ENCODE measurements at places on chromosomes 12 and 14.

DNA sequence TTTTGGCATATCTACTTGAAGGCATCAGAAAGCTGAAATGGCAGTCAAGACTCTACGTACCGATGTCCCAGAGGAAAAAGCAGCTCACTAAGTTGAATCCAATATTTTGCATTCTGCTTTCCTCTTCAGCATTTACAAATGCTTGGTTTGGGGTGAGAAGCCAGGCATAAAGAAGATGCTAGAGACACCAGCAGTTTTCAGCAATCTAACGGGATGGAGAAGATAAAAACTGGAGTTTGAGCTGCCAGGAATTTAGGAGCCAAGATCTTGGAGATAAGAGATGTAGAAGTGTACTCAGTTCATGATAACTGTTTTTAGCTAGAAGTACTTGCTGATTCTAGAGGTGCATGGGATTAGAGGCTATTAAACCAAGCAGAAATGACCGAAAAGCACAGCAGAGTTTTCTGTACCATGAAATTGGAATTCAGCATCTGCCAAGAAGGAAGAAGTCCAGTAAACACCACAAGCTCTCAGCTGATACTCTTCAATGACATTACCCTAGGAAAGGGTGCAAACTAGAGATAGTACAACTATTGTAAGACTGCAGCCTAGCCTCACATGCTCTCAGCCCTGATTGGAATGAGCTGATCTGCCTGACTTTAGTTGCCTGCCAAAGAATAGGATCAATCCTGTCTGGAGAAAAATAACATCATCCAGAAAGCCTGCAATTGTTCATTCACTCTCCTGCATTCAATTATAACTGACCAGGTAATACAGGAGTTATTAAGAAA, 7.4 kb upstream of the ALDH1L2 start:
- DNase-seq: no peak

GRCh38 chr12:124422142-124422569, 127.3 kb downstream of the RFLNA start:
- no peak for DNase-seq

DNA sequence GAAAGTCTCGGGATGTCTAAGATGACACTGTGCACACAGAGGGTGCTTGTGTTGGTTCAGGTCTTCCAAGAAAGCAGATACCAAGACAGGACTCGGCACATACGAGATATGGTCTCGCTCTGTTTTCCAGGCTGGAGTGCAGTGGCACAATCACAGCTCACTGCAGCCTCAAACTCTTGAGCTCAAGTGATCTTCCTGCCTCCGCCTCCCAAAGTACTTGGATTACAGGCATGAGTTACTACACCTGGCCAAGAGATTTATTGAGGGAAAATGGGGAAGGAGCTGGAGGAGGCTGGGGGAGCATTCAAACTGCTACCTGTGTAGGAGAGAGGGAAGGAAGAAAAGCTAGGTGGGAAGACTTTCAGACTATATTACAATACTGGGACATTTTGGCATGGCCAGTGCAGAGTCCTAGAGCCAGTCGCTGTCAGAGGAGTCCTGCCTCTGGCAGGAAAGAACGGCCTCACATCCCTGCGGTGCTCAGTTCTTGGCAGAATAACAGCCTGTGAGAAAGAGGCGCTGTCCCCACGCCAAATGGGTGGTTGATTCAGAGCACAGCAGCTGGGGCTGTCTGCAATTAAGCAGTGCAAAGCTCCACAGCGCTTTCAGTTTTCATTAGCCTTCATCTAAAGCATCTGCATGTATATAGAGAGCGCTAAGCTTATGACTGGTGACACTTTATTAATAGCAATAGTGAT, 18.3 kb downstream of the SLC17A8 start:
- DNase-seq: no peak

DNA sequence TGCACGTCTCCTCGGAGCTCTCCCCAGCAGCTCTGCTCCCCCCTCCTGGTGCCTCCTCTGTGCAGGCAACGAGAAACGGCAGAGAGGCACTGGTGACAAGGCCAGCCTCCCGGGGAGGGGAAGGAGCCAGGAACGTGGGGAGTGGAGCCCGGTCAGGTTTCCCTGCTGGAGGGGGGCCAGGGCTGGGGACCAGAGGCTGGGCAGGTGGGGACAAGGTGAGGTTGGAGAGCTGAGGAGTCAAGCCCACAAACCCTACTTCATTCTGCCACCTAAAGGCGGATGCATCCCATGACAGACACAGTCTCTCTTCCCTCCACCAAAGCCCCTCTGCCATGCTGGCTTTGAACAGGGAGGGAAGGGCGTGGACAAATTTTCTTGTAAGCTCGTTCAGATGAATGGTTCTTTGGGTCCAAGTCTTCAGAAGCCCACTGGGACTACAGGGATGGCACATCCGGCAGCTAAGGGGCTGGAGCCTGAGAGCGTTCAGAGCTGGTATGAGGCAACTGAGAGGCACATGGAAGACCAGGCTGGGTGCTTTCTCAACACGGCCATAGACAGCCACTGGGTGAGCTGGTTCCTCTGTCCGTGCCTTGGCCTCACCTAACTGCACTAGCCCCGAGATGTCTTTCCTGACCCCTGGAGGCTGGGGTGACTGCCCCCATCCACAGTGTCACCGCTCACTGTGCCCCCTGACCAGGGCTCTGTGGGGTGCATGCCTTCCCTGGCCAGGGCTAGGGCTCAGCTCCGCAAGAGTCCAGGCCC, 105.9 kb downstream of the RBM19 start:
- DNase-seq: no peak

- DNase-seq: no peak
These were observed 1838.6 kb upstream of the SEL1L start for GRCh38 chr14:83372271-83372670.

DNA sequence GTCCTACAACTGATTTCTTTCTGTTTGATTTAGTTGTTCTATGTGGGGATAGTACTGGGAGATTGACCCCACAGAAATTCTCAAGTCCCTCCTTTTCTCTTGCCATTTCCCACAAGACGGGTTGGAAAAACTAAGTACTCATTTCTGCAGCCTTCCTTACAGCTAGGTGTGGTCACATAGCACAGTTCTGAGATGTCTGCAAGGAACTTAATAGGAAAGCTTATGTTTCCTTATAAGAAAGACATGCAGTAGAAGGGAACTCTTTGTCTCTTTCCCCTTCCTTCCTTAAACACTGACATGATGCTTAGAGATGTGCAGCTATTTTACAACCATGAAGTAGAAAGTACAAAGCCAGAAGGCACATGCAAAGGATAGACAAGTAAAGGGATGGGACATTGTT, 113.7 kb downstream of the PTPRR start:
- no peak for DNase-seq

DNA sequence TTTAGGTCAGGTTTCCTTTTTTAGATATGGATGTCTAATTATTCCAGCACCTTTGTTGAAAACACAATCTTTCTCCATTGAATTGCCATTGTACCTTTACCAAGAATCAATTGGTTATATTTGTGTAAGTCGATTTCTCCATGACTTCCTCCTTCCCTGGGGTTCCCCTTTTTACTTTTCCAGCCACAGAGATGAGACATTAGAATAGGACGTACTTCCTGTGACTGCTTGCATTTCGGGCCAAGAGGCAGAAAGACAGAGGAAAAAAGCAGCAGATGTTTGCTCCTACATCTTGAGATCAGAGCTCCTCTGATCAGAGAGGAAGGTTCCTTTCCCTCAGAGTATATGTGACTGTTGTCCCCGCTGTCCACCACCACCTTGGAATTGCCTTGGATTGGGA, 453.7 kb upstream of the RGS6 start:
- no peak for DNase-seq

DNA sequence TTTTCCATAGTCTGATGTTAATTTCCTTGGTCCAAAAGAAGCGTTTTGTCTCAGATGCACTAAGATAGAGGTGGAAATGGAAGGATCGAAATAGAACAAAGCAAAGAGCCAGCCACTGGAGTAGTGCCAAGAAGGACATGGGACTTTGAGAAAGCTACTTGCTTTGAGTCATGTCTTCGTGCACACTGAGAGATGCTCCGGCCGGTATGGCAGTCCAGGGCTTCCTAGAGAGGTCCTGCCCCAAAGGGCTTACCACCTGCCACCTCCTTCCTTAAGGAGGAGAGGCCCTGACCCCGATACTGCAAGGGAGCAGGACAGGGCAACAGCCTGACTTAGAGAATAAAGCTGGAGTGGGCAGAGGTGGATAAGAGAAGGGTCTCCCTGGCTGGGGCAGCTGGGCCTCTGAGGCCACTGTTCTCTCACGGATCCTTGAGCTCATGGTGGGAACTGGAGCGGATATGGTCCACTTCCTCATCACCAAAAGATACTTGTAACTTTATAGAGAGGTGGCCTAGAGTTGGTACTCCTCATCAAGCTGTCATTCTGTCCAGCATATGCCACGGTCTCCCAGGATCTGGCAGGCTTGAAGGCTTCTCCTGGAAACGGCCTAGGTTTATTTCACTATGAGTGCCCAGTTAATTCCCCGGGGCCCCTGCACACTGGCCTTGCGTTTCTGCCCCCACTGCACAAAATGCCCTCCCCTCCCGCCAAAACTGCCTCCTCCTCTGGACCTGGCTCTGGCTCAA, 57.4 kb downstream of the FOXN3 start:
- DNase-seq: no peak

GRCh38 chr12:19675361-19675760, 236.1 kb downstream of the AEBP2 start:
- DNase-seq: no peak

DNA sequence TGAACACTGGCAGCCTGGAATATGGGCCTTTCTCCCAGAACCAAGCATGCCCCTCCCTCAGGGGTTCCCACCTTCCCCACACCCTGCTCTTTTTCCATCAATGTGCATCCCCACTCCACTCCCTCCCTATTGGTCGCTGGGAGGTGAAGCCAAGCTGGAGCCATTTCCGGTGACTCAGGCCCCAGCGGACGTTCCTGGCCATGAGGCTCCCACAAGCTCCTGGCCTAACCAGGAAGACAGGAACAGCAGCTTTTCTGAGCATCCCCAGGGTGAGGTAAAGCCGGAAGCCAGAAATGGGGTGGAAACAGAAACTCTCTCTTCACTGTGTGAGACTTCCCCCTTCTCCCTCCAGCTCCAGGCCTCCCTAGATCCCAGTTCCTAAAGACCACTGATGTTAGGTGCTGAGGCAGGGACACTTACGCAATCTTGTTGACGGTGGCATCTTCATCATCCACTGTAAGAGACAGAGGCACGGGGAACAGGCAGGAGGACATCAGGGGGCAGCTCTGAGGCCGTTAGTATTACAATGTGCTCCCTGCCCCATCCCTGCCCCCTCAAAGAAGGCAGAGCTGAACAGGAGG, 5.1 kb downstream of the LMBR1L start:
- no peak for DNase-seq

DNA sequence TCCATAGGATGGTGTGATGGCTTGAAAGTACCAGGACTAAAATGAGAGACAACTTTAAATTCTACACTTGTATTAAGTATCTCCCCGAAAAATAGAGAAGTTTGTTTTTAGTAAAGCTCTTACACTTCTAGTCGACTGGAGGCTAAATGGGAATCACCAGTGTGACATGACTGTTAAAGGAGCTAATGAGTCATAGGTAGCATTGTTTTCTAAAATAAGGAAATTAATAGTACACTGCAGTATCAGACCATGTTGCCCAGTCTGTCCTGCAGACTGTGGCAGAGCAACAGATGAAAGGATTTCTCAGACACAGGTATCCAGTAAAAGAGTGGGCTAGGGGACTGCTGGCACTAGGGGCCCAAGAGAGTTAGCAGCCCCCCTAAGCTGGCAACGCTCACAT, 140.1 kb downstream of the TMEM117 start:
- no peak for DNase-seq

GRCh38 chr14:88749139-88749538, 43.6 kb downstream of the EML5 start:
- no peak for DNase-seq

DNA sequence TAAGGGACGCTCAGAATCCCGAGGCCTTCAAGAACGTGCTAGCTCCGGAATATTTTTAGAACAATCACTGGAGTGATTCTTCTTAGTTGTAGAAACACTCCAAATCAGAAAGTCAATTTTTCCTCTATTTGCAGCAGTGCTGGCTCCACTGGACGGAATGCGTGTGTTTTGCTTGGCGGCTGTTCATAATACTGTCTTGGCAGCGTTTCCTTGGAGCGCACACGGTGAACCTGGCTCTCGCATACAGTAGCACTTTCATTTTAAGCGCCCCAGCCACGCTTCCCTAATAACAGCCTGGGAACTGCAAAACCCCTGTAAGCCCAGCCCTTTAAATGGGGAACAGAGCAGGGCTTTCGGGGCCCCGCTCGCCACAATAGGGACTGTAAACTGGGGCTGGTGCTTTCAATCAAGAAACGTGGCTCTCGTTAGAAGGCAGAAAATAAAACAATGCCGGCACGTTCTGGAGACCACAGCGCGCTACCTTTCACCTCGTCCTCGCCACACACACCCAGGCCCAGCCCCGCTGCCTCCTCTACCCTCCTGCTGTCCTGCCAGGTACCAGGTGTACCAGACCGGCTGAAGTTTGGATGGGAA, 79.9 kb downstream of the BCL11B start:
- DNase-seq: no peak

DNA sequence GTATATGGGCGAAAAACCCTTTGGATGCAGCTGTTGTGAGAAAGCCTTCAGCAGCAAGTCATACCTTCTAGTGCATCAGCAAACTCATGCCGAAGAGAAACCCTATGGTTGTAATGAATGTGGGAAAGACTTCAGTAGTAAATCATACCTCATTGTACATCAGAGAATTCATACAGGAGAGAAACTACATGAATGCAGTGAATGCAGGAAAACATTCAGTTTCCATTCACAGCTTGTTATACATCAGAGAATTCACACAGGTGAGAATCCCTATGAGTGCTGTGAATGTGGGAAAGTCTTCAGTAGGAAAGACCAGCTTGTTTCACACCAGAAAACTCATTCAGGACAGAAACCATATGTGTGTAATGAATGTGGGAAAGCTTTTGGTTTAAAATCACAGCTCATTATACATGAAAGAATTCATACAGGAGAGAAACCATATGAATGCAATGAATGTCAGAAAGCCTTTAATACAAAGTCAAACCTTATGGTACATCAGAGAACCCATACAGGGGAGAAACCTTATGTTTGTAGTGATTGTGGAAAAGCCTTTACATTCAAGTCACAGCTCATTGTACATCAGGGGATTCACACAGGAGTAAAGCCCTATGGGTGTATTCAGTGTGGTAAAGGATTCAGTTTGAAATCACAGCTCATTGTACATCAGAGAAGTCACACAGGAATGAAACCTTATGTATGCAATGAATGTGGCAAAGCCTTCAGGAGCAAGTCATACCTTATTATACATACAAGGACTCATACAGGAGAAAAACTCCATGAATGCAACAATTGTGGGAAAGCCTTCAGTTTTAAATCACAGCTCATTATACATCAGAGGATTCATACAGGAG, 21.4 kb downstream of the ZNF268 start:
- no peak for DNase-seq

DNA sequence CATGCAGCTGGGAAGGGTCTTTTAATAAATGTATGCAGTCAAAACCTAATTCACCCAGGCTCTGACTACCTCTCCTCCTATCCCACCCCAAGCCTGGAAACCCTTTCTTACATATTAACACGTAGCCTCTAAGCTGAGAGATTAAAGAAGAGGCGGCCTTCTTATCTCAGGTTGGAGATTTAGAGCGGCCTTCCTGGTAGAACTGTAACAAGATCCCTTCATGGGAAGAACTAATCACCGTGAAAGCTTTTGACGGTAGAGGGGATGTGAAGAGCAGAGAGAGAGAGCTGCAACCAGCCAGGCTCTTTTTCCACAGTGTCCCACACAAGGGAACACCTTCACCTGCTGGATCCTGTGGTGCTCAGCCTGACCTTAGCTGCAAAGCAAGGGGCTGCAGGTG, 367.4 kb downstream of the MED13L start:
- no peak for DNase-seq

Data from stimulated activated CD8-positive, alpha-beta memory T cell treated with anti-CD3 and anti-CD28 coated beads, Interleukin-15, amount 100 ng/mL, for 4 hours (primary cell).